ENCODE measurements at places on chromosomes 11 and 22. TPM values are rescaled to one million over a fixed set of nuclear protein-coding genes. Genes with fewer than 3 reads are reported as not detected.

GRCh38 chr11:11764423-11764803 lies 77.4 kb upstream of the USP47 start:
- DNase-seq = no peak

DNA sequence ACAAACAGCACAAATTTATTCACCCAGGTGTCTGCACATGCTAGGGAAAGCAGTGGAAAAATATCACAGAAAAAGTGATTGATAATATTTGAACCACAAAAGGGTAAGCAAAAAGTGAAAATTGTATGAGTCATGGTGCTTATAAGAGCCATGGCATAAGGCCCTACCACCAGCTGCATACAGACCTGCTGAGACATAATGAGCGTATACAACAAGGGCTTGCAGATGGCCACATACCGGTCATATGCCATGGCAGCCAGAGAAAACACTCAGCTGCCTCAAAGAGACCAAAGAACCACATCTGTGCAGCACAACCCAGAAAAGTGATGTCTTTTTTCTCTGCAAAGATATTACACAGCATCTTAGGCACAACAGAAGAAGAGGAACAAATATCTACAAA lies 71.4 kb upstream of the OR9G4 start:
- no peak for DNase-seq

GRCh38 chr22:22896601-22897000 lies 9.0 kb downstream of the IGLL5 start:
- no peak for DNase-seq

GRCh38 chr11:44747316-44747715 lies 20.6 kb downstream of the TSPAN18 start:
- DNase-seq = no peak

- DNase-seq = no peak
Measured at GRCh38 chr22:41782751-41783150, 17.7 kb upstream of the CCDC134 start.

C11orf87 gene
- polyA plus RNA-seq = 0.35 TPM

CTTN gene
- polyA plus RNA-seq = 118 TPM

DNA sequence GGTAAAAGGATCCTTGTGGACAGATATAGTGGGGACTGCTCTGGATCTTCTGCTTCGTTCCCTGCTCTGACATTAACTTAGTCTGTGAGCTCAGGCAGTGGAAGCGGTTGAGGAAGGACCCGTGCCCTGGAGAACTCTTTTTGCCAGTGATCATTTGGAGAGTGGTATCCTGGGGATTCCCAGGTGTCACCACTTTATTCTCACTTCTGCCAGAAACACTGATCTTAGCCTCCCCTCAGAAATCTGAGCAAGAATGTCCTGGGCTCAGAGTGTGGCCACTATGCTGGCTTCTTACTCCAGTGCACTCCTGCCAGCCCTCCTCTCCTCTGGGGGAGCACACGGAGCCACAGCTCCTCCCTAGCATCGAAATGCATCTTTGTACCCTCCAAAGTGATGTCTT lies 7.6 kb upstream of the PHOX2A start:
- no peak for DNase-seq

- DNase-seq = no peak
Measured at GRCh38 chr11:32658639-32659406, 75.2 kb downstream of the EIF3M start.

DNA sequence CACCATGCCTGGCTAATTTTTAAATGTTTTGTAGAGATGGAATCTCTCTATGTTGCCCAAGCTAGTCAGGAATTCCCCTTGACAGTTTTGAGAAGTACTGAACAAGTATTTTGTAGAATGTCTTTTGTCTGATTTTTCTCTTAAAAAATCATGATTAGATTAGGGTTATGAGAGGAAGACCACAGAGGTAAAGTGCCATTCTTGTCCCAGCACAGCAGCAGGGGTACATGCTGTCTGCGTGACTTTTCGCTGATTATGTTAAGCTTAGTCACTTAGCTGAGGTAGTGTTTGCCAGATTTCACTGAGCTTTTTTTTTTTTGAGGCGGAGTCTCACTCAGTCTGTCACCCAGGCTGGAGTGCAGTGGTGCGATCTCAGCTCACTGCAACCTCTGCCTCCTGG lies 13.6 kb upstream of the NUP160 start:
- no peak for DNase-seq

CCDC188 gene
- 2.6 TPM for polyA plus RNA-seq

GRCh38 chr22:24338726-24339451 lies 68.3 kb downstream of the SPECC1L start:
- DNase-seq = peak; percentile 25

OR8D4 gene
- 0.06 TPM for polyA plus RNA-seq

DNA sequence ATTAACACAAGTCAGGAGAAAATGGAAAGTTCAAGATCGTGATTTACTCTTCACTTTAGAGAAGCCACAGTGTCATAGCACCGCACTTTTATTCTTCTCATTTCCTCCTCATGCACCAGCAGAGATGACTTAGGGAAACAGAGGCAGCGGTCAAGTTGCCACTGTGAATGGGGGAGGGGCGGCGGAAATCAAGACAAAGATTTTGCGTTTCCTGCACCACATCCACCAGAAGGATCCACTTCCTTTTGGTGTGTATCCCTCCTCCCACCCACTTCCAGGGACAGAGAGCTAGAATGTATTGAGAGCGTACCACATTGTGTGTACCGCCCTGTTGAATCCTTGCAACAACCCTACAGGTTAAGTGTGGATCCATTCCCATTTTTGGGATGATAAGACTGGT lies 21.8 kb downstream of the TSPAN18 start:
- no peak for DNase-seq

DNA sequence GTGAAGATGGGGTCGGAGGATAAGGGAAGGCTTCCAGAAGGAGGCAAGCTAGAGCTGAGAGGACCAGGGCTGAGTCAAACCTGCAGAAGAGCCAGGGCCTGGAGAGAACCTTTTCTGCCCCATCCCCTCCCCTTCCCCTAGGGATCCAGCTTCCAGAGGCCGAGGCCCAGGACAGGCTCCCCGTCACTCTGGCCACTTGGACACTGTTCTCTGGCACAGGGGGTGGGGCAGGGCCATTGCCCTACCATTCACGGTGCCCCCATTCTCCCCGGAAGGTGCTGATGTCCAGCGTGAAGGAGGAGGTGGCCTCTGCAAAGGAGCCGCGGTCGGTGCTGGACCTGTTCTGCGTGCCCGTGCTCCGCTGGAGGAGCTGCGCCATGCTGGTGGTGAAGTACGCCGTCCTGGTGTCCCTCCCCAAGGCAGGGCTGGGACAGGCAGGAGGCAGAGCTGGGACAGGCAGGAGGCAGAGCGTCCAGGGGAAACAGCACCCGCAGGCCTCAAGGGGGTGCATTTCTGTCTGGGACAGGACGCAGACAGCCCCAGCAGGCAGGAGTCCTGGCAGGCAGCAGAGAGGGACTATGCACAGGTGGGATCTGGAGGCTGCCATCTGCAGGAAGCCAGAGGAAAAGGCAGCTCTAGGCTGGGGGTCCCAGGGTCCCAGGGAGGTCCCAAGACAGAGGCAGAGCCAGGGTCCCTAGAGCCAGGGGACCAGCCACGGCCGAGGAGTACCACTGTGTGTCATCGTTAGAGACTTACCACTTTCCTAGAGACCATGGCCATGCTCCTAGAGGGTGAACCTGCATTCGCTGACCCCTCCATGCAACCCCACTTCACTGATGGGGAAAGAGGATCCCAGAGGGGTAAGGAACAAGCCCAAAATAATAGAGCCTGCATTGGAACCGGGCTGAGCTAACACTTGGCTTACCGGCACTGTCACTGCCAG lies 25.8 kb upstream of the SLC22A12 start:
- DNase-seq = no peak

DNA sequence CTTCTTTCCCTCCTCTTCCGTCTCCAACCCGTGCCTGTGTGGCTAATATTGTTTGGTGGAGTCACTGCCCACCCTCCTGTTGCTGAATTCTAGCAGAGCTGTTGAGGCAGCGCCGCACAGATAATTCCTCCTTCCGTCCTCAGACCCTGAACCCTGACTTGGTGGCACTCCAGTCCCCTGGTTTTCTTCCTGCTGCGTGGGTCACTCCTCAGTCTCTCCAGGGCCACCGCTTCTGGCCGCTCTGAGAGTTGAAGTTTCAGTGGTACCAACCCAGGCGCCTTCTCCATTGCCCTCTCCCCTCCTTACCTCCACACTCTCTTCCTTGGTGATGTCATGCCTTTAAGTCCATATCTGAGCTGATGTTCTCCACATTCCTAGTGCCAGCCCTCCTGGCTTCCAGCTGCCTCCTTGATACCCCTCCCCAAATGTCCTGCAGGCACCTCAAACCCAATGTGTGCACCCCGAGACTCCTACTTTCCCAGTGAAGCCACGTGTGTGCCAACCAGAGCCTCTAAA lies 54.5 kb upstream of the RASD2 start:
- DNase-seq = no peak

DNA sequence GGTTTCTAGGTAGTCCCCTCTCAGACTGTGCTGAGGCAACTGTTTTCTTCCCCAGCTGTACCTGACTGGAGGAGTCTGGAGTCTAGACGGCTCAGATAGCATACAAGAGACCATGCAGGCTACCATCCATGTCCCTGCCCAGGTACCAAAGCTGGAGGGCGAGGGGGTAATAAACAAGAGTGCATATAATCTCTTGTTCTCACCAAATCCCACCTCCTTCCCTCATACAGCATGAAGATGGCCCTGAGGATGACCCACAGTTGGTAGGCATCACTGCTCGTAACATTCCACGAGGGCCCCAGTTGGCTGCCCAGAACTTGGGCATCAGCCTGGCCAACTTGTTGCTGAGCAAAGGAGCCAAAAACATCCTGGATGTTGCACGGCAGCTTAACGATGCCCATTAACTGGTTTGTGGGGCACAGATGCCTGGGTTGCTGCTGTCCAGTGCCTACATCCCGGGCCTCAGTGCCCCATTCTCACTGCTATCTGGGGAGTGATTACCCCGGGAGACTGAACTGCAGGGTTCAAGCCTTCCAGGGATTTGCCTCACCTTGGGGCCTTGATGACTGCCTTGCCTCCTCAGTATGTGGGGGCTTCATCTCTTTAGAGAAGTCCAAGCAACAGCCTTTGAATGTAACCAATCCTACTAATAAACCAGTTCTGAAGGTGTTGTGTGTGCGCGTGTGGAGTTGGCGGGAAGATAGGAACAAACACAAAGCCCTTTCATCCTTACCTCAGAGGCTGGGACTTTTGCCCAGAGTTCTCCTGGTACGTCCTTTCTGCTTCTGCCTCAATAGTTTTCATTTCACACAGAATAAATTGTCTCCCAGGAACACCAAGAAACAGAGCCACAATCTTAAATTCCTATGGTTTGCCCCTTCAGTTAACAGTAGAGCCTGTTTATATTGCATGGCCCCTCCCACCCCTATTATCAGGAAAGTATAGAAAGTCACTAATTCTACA lies 8.5 kb downstream of the HMBS start:
- no peak for DNase-seq

GRCh38 chr22:24134090-24134846 lies 47.0 kb upstream of the SUSD2 start:
- DNase-seq = peak; percentile 79

SYT12 gene
- 0.07 TPM for polyA plus RNA-seq

GRCh38 chr11:131833366-131833765 lies 463.0 kb downstream of the NTM start:
- no peak for DNase-seq

DNA sequence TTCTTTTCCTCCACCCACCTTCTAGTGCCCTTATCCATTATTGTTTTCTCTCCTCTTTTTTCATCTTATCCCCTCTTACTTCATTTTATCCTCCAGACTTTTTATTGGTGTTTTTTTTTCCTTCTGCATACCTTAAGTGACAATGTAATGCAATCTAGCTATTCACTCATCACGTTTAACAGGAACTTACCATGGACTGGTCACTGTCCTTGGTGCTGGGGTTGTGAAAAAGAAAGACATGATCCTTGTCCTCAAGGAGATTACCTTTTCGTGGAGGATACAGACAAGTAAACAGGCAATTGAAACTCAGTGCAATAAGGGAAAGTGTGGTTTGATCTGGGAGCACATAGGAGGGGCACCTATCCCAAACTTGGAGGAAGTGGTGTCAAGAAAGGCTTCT lies 20.7 kb downstream of the SYT9 start:
- no peak for DNase-seq

DNA sequence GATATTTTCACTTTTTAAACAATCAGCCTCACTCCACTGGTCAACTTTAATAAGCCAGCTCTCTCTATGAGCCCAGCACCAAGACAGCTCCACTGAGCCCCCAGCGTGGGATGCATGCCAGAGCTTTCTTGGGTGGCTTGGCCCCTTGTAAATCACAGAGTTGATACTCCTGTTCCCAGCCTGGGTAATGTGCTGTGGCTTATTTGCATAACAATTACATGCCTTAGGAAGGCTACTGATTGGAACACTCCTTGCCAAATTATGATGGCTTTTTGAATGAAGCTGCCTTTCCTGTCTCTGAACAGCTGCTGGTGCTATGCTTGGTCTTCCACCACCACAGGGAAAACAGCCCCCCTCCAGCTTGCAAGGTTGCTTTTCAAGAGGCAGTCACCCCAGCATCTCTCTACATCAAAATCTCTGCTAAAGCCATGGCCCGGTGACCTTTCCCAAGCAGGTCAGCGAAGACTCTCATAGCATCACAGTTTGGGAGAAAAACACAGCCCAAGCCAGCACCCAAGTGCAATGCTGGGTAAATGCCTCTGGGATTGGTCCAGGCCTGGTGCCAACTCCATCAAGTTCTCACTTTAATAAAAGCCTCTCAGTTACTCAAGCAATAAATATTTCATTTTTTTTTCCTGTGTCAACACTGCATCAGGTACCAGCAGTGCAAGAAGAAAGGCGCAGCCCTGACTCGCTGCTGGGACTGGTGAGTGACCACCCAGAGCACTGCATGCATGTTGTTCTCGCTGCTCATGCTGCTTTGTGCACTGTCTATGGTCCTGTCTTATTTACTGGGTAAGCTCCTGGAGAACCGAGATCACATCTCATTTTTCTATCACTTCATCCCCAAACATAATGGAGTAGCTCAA lies 549.3 kb downstream of the OPCML start:
- DNase-seq = no peak

CASP5 gene
- polyA plus RNA-seq = not detected

CHST1 gene
- polyA plus RNA-seq = 19.2 TPM

- DNase-seq = no peak
Measured at GRCh38 chr22:23712256-23712655, 21.4 kb downstream of the RGL4 start.

MMP13 gene
- polyA plus RNA-seq = 0.05 TPM

DNA sequence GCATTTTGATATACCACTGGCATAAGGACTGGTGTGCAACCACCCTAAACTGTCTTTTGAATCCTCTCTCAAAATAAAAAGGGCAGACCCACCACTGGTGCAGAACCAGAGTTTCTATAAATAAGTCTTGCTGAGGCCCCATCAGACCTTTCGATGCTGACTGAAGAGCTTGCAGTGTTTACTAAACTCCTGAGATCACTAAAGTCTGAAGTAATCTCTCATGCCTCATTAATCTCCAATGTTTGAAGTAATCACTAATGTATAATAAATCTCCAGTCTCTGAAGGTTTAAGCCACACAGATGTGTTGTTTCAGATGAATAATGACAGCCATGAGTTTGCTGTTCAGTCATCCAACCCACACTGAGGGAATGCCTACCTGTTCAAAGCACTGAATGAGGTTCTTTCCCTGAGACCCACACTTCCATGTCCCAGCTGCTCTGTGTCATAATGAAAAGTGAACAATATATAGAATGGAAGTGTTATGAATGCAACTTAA lies 50.6 kb upstream of the DEUP1 start:
- no peak for DNase-seq

- peak; percentile 29 for DNase-seq
Measured at GRCh38 chr11:43359422-43359818, 700 bp downstream of the TTC17 start.

Data from muscle of leg (tissue), 16 donors.